ENCODE measurements at places on chromosomes 12 and 14.

GRCh38 chr12:72511906-72512305 is 239.7 kb downstream of the TRHDE start:
- no peak overlapping the region for H3K27ac ChIP-seq
- H3K27me3 ChIP-seq = no peaks in the 10 kb centered on the region
- H3K4me3 ChIP-seq = no peak overlapping the region
- H3K4me1 ChIP-seq = no peaks in the 10 kb centered on the region
- H3K36me3 ChIP-seq = no peaks in the 10 kb centered on the region
- no peak for DNase-seq

DNA sequence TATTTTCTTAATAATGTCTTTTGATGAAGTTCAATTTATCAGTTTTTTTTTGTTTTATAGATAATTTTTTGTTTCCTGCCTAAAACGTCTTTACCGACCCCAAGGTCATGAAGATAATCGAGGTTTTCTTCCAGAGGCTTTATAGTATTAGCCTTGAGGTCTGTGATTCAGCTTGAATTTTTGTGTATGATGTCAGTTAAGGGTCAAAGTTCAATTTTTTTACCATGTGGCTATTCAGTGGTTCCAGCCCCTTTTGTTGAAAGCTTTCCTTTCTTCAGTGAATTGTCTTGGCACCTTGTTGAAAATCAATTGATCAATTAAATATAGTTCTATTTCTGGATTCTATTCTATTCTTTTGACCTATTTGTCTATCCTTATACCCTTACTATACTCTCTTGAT is 3.2 kb upstream of the MGST1 start:
- no peak overlapping the region for H3K27ac ChIP-seq
- H3K4me3 ChIP-seq = no peak overlapping the region
- H3K36me3 ChIP-seq = no peaks in the 10 kb centered on the region
- peaks cover 25% of the 10 kb centered on the region for H3K27me3 ChIP-seq

DNA sequence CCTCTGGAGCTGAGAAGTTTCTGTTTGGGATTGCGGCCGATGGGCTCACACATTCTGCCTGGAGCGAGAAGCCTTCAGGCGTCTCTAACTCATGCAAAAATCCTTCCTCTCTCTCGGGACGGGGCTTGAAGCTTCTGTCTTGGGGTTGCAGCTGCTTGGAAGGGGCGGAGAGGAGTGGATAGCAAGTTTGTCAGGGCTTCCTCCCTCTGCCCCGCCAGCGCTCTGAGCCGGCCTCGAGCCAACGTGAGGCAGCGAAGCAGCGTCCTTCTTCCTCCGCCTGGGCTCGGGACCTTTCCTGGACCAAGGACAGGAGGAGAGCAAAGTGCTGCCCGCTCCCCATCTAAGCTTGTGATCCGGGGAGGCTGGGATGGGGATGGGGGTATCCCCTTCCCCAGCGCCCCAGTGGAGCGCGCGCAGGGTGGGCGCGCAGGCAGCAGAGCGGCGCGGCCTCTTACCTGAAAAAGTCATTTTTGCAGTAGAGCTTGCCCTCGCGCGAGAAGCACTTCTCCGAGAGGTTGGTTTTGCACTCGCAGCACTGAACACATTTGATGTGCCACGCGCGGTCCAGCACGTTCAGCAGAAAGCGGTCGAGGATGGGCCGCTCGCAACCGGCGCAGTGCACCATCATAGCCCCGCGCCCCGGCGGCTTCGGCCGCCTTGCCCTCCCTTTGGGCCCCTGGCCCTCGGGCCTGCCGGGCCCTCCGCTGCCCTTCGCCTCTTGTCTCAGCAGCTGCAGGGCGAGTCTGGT is 626 bp downstream of the LHX5 start:
- peaks cover 95% of the 10 kb centered on the region for H3K27me3 ChIP-seq
- no peaks in the 10 kb centered on the region for H3K36me3 ChIP-seq
- no peak for DNase-seq
- H3K27ac ChIP-seq = no peak overlapping the region

- no peak for DNase-seq
- no peak overlapping the region for H3K4me3 ChIP-seq
- peaks cover 100% of the 10 kb centered on the region for H3K36me3 ChIP-seq
- H3K27me3 ChIP-seq = no peaks in the 10 kb centered on the region
These were observed 19.6 kb downstream of the NAP1L1 start for GRCh38 chr12:76064904-76065303.

GRCh38 chr14:93716746-93717667 is 71.3 kb downstream of the PRIMA1 start:
- H3K4me1 ChIP-seq = no peaks in the 10 kb centered on the region
- no peak for DNase-seq
- H3K27ac ChIP-seq = no peak overlapping the region

DNA sequence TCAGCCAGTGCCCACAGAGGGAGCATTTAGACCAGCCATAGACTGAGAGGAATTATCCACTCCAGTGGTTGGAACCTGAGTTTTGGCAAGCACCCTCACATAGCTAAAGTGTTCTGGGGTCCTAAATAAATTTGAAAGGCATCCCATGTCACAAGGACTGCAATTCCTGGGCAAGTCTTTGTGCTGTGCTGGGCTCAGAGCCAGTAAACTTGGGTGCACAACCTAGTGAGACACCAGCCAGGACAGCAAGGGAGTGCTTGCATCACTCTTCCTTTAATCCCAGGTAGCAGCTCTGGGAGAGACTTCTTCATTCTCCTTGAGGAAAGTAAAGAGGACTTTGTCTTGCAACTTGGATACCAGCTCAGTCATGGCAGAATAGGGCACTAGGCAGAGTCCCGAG is 142.0 kb upstream of the FSCB start:
- no peak overlapping the region for H3K27ac ChIP-seq
- no peak for DNase-seq
- H3K27me3 ChIP-seq = no peaks in the 10 kb centered on the region
- H3K36me3 ChIP-seq = no peaks in the 10 kb centered on the region
- H3K4me3 ChIP-seq = no peak overlapping the region

GRCh38 chr14:60859525-60859924 is 121.4 kb downstream of the TRMT5 start:
- H3K27ac ChIP-seq = no peak overlapping the region
- H3K27me3 ChIP-seq = no peaks in the 10 kb centered on the region
- no peak overlapping the region for H3K4me3 ChIP-seq
- no peak for DNase-seq

DNA sequence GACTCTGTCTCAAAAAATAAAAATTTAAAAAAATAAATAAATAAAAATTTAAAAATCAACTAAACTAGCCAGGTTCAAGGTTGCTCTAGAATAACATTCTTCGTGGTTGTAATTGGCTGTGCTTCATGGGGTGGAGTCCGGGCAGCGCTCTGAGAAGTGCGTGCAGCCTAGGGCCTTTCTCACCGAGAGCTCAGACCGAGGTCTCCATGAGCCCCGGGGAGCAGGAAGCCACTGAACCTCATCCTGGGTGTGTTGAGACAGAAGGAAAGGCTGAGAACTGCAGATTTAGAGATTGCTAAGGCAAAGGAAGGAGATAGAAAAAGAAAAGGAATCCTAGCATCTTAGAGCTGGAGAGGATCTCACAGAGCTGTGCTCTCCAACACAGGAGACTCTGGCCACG is 14.7 kb downstream of the P2RX4 start:
- H3K27ac ChIP-seq = peak overlapping the region; percentile 89
- no peak overlapping the region for H3K4me3 ChIP-seq
- peaks cover 41% of the 10 kb centered on the region for H3K4me1 ChIP-seq

DNA sequence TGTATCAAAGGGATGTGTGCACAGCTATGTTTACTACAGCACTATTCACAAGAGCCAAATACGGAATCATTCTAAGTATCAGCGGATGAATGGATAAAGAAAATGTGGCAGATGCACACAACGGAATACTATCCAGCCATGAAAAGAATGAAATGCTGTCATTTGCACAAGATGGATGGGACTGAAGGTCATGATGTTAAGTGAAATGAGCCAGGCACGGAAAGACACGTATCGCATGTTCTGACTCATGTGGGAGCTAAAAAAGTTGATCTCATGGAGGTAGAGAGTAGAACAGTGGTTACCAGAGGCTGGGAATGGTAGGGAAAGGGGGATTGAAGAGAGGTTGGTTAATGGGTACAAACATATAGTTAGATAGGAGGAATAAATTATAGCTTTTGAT is 25.9 kb upstream of the ISM2 start:
- no peaks in the 10 kb centered on the region for H3K27me3 ChIP-seq
- no peak overlapping the region for H3K4me3 ChIP-seq
- H3K27ac ChIP-seq = no peak overlapping the region
- peaks cover 45% of the 10 kb centered on the region for H3K36me3 ChIP-seq
- no peaks in the 10 kb centered on the region for H3K4me1 ChIP-seq

DNA sequence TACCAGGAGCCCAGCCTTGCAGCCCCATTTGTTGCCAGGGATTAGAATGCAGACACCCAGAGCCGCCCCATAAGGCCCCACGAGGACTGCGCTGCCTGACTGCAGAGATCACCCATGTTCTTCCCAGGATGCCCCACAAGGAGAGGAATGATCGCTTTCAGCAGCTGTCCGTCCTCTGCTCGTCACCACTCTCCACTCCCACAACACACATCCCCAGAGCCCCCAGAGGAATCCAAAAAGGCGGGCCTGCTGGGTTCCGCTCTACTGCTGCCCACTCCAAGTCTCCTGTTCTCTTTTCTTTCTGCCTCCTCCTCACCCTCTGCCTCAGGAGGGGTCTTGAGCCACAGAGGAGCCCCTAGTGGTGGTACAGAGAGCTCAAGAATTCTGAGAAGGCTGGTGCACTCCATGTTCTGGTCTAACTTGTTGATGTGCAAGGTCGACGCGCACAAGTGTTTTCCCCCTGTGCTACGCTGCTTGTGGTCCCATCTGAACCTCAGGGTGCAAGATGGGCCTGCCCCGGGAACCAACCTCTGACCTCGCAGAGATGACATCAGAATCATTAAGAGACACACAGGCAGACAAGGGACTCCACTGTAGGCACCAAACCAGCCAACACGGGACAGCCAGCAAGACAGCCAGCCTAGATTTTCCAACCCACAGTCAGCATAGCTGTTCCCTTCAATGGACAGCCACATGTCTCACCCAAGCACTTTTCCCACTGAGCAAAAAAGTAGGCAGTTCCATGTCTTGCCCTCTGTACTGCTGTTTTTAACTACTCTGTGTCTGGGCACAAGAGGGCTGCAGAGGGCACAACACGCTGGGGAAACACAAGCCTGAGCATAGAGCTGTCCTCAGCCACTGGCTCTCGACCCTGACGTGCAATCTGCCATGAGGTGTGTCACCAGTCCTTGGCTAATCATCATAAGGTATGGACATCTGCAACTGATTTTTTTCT is 29.9 kb downstream of the PXN start:
- H3K36me3 ChIP-seq = peaks cover 4% of the 10 kb centered on the region
- no peak overlapping the region for H3K4me3 ChIP-seq
- no peaks in the 10 kb centered on the region for H3K27me3 ChIP-seq
- DNase-seq = no peak
- peaks cover 90% of the 10 kb centered on the region for H3K4me1 ChIP-seq

GRCh38 chr12:50314636-50315312 is 31.5 kb upstream of the LIMA1 start:
- H3K4me1 ChIP-seq = peaks cover 4% of the 10 kb centered on the region
- no peaks in the 10 kb centered on the region for H3K27me3 ChIP-seq
- peak; percentile 30 for DNase-seq
- H3K4me3 ChIP-seq = no peak overlapping the region

GRCh38 chr12:27975222-27976136 is 2.9 kb upstream of the PTHLH start:
- no peak overlapping the region for H3K27ac ChIP-seq
- peaks cover 17% of the 10 kb centered on the region for H3K4me1 ChIP-seq
- H3K36me3 ChIP-seq = no peaks in the 10 kb centered on the region
- H3K27me3 ChIP-seq = peaks cover 98% of the 10 kb centered on the region

DNA sequence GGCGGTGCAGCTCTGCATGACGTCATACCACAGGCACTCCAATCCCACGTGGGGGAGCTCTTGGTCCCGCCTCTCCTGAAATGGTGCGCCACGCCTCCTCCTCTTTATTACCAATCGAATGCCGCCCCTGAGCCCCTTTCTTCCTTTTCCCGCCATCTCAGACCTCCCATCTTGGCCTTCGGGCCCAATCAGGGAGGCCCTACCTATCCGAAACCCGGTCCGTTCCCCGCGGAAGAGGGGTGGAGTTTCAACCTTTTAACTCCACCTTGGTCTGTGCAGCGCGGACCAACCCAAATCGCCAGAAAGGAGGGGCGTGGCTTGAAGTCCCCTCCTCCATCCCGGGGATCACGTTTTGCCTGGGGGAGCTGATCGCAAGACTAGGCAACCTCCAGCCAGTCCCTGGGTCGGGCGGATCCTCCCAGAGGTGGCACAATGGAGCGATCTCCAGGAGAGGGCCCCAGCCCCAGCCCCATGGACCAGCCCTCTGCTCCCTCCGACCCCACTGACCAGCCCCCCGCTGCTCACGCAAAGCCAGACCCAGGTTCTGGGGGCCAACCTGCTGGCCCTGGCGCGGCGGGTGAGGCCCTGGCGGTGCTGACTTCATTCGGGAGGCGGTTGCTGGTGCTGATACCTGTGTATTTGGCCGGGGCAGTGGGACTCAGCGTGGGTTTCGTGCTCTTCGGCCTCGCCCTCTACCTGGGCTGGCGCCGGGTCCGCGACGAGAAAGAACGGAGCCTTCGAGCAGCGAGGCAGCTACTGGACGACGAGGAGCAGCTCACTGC is at the start of gene ESYT1:
Gene ESYT1 (plus strand): TSS at position 380 of the 782 bp plus-strand sequence. CDS start 53 bp downstream, at position 433.
- peaks cover 57% of the 10 kb centered on the region for H3K36me3 ChIP-seq
- H3K27me3 ChIP-seq = no peaks in the 10 kb centered on the region
- DNase-seq = peak; percentile 93

GRCh38 chr12:57194253-57194652 is 22.3 kb upstream of the NXPH4 start:
- no peak for DNase-seq
- H3K4me1 ChIP-seq = no peaks in the 10 kb centered on the region
- no peaks in the 10 kb centered on the region for H3K36me3 ChIP-seq
- H3K27ac ChIP-seq = no peak overlapping the region
- no peak overlapping the region for H3K4me3 ChIP-seq

DNA sequence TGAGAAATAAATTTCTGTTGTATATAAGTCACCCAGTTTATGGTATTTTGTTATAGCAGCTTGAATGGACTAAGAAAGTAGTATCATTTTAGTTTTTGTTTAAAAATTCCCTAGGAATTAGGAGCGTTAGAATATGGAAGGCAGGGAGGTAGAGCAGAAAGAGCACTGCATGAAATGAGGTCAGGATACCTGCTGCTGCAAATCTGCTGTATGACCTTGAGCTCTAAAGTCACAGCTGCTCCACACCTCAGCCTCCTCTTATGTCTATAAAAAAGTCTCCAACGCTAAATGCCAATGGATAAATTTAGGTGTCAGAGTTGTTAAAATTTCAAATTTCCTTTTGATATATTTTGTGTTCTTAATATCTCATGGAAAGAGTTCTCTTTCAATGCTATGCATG is 181.0 kb upstream of the GZMB start:
- no peaks in the 10 kb centered on the region for H3K4me1 ChIP-seq
- no peak for DNase-seq
- peaks cover 30% of the 10 kb centered on the region for H3K27me3 ChIP-seq
- H3K4me3 ChIP-seq = no peak overlapping the region

DNA sequence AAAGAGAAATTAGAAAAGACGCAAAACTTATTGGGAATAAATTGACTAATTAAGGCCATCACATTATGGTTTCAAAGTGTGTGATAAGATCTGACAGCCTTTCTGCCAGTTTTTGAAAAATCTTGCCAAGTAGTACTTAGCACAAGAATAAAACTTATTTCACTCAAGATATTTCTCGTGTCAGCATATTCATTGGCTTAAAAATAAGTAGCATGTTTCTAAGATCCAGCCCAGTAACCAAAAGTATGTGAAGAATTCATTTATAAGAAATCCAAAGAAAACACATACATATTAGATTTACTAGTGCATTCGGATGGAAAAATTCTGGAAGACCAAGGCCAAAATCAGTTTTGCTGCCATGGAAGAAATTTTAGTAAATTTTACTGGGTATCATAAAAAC is 1135.0 kb downstream of the GALC start:
- no peak overlapping the region for H3K4me3 ChIP-seq
- DNase-seq = no peak
- H3K27ac ChIP-seq = no peak overlapping the region

Data from activated T-cell treated with anti-CD3 and anti-CD28 coated beads, Interleukin-2, amount 50 U/mL, for 24 hours (primary cell).